ENCODE measurements at places on chromosomes 4 and X.

GRCh38 chrX:150017868-150018267 lies 79.6 kb upstream of the EOLA2 start:
- DNase-seq, result no peak

DNA sequence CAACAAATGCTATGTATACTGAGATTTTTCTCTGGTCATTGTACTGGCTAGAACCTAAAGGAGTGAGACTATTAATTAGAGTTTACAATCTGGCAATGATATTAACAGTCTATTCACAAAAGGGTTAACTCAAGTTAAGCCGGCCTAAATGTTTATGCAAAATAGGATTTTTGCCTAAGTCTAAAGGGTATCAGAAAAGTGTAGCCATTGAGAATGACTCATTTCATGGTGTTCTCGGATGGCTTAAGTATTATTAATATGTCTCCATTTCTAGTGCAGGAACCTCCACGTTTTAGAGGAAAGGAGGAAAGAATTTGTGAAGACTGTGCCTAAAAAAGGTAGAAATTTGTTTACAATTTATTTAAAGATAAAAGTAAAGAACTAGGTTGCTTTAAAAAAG lies 29.8 kb downstream of the DYNLT3 start:
- DNase-seq, result no peak

- DNase-seq, result no peak
Measured at GRCh38 chr4:118077767-118078105, 43.5 kb downstream of the NDST3 start.

DNA sequence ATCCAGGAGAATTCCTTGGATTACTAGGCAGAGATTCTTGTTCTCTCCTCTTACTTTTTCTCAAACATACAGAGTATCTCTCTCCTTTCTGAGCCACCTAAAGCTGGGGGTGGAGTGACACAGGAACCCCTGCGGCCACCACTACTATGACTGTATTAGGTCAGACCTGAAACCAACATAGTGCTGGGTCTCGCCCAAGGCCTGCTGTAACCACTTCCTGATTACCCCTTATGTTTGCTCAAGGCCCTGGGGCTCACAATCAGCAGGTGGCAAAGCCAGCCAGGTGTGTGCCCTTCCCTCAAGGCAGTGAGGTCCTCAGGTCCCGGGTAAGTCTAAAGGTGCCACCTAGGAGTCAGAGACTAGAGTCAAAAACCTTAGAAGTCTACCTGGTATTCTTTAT lies 166.4 kb downstream of the PARM1 start:
- DNase-seq, result no peak

- no peak for DNase-seq
Measured at GRCh38 chr4:75189711-75190335, 256.9 kb downstream of the PARM1 start.

- no peak for DNase-seq
Measured at GRCh38 chr4:1989533-1990347, 19.0 kb downstream of the NELFA start.

DNA sequence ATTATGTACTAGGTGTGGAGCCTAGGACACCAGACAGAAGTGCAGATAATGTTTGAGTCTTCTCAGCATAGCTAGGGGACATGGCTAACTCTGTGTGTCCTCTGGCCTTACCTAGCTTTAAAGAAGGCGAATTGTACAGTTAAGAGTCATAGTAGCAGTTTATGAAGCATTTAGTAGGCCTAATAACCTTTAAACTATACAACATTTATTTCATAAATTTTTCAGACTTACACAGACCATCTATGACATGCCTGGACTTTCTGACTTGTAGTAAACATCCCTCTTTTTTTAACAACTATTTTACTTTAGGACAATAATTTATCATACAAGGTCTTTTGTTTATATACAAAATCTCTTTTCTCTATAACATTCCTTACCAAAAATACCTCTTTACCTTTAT lies 37.4 kb downstream of the ETNPPL start:
- DNase-seq, result no peak

GRCh38 chr4:123976285-123976684 lies 579.7 kb downstream of the SPRY1 start:
- no peak for DNase-seq

DNA sequence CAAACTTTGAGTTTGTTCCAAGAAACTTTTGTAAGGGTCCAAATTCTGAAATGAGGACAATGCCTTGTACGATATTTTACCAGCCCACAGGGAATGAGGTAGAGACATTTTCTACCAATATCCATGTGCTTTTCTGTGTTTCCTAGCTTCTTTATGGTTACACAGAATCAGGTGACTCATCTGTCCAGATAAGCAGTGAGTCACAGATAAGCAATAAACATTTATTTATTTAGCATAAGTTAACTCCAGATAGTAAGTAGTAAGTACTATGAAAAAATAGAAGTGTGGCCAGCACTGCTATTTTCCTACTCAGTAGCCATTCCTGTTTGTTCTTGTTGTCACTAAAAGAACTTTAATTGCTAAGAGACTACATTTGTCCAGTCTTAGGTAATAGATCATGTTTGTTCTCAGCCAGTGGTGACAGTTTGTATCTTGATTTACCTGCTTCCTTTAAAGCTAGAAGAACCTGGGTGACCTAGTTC lies 7.4 kb downstream of the AFF1 start:
- peak; percentile 76 for DNase-seq

DNA sequence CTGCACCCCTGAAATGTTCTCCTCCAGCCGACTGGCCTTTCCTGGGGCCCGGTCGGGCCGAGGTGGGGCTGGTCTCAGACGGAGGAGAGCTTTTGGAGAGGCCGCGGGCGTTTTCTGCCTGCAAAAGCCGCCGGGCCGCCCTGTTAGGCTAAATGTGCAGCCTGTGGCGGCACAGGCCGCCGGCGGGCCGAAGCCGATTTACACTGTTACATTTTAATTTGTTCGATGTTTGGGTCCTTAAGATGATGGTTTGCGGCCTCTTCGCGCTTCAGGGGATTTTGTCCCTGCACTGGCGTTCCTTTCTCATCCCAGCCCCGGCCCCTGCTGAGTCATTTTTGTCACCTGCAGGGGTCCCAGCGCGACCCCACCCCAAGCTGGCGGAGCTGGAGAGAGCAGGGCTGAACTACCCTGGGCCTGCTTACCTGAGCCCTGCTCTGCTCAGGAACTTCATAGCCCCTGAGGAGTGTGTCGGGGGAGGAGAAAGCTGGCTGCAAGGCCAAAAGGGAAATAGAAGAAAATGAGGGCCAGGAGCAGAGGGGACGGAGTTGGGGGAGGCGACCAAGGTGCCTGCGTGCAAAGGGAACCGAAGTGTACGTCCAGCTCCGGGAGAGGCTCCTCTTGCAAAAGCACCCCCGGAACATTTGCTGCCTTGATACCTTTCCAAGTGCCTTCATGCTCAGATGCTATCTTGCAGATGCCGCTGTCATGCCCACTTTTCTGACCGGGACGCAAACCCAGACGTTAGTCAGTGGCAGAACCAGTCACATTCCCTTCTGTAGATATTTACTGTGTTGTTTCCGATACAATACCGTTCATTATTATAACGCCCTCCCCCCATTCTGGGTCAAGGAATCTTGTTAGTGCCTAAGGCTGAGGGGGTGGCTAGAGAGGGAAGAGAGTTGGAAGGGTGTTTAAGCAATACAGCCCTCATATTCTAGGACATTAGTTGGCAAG lies 977 bp upstream of the RBBP7 start:
- no peak for DNase-seq

DNA sequence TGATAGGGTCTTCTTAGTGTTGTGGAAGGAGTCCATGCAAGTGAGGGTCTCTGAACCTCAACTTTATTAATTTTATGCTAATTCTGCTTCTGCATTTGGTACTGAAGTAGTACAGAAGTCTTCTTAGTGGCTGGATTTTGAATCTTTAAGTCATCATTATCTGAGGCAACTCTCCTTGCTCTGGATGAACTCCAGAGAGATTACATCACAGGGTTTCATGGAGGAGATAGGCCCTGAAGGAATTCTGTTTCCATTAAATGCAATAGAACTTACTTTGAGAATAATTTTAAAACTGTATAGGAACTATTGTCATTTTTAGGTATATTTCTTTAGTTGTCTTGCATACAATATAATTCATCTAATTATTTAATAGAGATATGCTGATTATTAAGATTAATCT lies 451.2 kb downstream of the FAT4 start:
- DNase-seq, result peak; percentile 52

- DNase-seq, result no peak
Measured at GRCh38 chr4:145881989-145882388, 56.6 kb downstream of the ZNF827 start.

- DNase-seq, result no peak
Measured at GRCh38 chrX:147763131-147763530, 148.6 kb upstream of the FMR1 start.

DNA sequence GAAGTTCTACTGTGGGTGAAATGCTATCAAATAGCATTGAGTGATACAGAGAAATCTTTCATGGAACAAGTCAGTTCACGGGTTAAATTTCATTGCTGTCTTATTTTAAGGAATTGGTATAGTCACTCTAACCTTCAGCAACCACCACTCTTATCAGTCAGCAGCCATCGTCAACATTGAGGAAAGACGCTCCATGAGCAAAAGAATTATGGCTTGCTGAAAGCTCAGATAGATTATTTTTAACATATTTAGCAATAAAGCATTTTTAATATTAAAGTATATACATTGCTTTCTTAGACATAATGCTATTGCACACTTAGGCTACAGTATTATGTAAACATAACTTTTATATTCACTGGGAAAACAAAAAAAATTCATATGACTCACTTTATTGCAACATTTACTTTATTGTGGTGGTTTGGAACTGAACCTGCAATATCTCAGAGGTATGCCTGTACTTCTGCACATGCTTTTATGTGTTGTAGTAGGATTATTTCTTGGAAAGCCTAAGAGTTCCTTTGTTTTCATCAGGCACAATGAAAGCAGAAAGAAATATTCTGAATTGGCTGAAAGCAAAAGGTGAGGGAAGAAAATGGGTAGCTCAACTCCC lies 586.7 kb downstream of the GBA3 start:
- DNase-seq, result no peak

GRCh38 chrX:32501606-32502005 lies 709.7 kb downstream of the DMD start:
- no peak for DNase-seq

DNA sequence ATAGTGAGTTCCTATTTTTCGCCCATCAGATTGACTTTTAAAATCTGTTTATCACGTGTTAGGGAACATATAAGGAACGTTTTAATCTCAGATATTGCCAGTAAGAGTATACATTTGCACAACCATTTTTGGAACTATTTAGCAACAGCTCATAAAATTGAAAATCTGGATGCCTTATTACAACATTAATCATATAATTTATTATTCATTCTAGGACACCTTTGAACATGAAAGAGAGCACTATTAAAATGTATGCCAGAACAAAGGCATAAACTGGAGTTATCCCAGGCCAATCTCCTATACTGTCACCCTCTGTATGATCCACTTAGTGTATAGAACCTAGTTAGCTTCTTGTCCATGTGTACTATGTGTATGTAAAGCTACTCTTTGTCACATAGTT lies 579.0 kb upstream of the MAGEB2 start:
- no peak for DNase-seq

GRCh38 chr4:168183717-168184571 lies 91.6 kb downstream of the ANXA10 start:
- DNase-seq, result peak; percentile 51

GRCh38 chr4:141614878-141615586 lies 21.4 kb upstream of the IL15 start:
- no peak for DNase-seq

DNA sequence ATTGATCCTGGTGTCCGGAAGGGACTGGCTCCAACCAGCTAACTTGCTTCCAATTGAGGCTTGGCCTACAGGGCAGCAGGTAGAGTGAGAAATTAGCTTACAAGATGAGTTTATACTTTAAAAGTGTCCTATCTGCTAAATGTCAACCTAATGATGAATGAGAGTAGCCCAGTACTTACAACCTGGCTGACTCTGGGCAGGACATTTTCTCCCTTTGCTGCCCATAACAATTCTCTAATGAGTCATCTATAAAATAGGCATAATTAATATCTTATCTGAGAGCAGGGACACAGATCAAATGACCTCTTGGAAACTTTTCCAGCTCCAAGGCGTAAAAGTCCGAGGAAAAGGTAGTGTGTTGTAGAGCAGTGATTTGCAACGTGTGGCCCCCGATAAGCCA lies 398.4 kb upstream of the BOD1L1 start:
- DNase-seq, result no peak

DNA sequence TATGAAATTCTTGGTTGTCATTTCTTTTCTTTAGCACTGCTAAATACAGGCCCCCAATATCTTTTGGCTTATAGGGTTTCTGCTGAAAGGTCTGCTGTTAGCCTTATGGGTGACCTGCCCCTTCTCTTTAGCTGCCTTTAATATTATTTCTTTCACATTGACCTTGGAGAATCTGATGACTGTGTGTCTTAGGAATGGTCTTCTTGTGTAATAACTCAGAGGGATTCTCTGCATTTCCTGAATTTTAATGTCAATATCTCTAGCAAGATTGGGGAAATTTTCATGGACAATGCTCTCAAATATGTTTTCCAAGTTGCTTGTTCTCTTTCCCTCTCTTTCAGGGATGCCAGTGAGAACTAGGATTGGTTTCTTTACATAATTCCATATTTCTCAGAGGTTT lies 292.4 kb downstream of the SLC7A11 start:
- DNase-seq, result peak; percentile 63

DNA sequence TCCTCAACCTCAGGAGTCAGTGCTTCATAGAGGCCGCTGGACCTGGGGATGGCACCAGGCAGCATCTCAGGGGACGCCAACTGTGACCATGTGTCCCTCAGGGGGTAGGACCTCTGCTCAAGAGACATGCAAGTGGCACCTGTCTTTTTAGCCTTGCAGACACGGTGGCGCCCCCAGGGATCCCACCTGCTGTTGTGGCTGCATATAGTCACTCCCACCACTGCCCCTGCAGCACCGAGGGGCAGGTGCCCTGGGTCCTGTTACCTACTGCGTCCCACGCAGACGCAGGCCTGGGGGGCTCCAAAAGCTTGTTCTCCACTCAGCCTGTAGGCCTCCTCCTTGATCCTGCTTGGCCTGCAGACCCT lies 2.5 kb downstream of the MYL5 start:
- DNase-seq, result no peak

- DNase-seq, result no peak
Measured at GRCh38 chr4:112673686-112674085, 36.7 kb downstream of the LARP7 start.

DNA sequence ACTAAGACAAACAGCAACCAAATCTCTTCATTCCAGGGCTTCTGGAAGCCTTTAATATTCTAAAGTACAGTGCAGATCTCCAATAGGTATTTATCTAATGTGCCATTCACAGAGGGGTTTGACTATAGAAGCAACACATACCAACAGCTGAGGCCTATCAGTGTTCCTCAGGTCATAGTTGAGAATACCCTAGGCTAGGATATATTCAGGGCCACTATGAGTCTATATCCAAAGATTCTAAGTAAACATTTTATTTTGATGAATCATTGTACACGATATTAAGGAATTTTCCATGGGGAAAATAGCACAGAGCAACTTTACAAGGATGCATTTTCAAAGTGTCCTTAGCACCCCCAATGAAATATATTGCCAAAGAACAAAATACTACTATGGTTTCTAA lies 9.7 kb downstream of the SMIM10 start:
- peak; percentile 5 for DNase-seq

- no peak for DNase-seq
Measured at GRCh38 chr4:19522966-19523365, 728.7 kb upstream of the SLIT2 start.

All from iris pigment epithelial cell (primary cell).